ENCODE measurements at places on chromosomes 13 and 19.

DNA sequence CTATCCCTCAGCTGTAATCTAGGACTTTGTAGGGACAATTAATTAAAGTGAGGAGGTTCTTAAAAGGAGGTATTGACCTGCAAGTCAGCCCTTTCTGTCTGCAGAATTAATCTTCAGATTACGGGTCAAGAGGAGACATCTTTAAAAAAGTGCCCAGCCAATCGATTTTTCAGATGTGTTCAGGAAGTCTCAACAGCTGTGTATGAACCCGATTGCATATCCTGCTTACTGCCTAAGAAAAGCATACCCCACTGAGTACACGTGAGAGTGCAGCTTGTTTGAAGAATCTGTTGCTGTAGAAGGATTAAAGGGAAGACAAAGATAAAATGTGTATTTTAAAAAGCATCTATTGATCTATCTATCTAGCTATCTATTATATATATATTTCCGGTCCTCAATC lies 1194.5 kb downstream of the UQCRFS1 start:
- no peak for DNase-seq

DNA sequence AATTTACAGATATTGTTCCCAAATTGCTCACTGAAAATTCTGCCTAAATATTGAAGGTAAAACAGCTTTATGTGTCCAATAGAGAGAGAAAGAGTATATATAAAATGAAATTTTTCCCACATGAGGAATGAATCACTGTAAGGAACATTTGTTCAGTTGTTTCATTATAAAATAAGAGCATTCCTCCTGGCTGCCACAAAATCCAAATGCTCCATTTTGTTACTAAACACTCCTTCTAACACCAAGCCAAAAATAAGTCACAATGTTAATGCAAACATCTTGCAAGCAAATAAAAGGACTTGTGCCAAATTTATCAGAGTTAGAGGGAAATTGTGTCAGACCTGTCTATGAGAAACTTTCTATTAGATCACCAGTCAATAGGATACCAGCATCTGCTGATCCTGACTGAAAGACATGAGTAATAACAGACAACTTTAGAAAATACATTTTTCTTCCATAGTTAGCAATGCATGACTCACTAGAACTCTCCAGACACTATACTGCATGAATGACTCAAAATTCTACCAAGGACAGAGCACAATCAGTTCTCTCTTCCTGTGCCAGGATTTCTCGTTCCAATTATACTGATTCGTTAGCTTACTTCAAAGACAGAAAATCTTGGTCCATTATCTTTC lies 83.5 kb upstream of the FNDC3A start:
- DNase-seq = no peak

- no peak for DNase-seq
These were observed 4.7 kb downstream of the NKPD1 start for GRCh38 chr19:45156011-45156630.

GRCh38 chr19:31938675-31939074 lies 406.7 kb upstream of the ZNF507 start:
- no peak for DNase-seq

DNA sequence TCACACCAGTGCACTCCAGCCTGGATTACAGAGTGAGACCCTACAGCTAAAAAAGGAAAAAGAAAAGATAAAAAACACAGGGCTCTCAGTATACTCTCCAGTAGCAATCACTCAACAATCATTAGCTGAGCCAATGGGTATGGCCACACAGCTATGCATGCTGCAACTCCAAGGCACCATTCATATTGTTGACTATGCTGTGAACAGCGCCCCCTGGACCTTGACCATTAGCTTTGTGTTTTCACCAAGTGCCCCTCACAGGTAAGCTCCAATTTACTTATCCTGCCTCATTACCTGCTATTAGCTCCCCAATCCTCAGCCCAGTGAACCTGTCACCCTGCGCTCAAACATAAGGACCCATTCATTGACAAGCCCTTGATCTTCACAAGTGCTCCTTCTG lies 35.8 kb downstream of the ZIC5 start:
- no peak for DNase-seq

- DNase-seq = no peak
These were observed 7.9 kb upstream of the FCGBP start for GRCh38 chr19:39942366-39942730.

GRCh38 chr19:6476155-6476895 lies 5.3 kb downstream of the DENND1C start:
- DNase-seq = peak; percentile 54

- no peak for DNase-seq
These were observed 40.2 kb upstream of the NPAS1 start for GRCh38 chr19:46979126-46980105.

- no peak for DNase-seq
These were observed 457.4 kb downstream of the DIAPH3 start for GRCh38 chr13:59706101-59706976.

- no peak for DNase-seq
These were observed 6.2 kb downstream of the FOXO1 start for GRCh38 chr13:40660141-40660664.

DNA sequence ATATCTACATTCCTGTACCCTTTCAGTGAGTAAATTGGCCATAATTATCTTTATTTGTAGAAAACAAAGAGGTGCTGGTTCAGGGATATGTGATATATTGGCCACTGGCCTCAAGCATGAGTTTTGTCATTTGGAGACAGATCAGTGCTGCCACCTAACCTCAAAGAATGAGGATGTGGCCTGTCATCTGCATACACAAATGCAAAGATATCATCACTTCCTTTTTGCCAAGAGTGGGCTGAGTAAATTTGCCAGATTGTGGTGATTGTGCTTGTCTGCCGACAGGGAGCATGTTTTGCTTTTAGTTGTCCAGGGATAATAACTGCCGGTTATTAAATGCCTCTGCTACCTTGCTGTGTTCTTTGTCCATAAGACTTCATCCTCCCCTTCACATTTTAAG lies 44.2 kb downstream of the WASF3 start:
- no peak for DNase-seq

- DNase-seq = no peak
These were observed 333.4 kb downstream of the KCTD12 start for GRCh38 chr13:76552807-76553206.

DNA sequence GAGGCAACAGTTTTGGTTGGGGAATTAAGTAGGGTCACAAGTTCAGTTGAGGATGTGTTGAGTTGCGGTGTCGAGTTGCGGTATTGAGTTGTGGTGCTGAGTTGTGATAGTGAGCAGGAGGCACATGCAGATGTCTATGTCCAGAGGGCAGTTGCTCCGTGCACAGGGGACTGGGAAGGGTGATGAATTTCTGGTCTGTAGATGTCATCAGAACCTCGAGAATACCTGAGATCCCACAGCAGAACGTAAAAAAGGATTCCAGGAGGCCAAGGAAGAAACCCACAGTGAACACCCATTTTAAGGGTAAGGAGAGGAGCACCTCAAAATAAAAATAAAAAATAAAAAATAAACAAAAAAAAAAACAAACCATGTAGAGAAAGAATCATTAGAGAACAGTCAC lies 354.4 kb upstream of the ARGLU1 start:
- no peak for DNase-seq

All from CD4-positive, alpha-beta T cell treated with Interleukin-1 beta for 1 hour (primary cell).